ENCODE measurements at places on chromosomes 4 and X. TPM values are rescaled to one million over a fixed set of nuclear protein-coding genes. Genes with fewer than 3 reads are reported as not detected.

WFS1 gene
- 34.7 TPM for total RNA-seq

DNA sequence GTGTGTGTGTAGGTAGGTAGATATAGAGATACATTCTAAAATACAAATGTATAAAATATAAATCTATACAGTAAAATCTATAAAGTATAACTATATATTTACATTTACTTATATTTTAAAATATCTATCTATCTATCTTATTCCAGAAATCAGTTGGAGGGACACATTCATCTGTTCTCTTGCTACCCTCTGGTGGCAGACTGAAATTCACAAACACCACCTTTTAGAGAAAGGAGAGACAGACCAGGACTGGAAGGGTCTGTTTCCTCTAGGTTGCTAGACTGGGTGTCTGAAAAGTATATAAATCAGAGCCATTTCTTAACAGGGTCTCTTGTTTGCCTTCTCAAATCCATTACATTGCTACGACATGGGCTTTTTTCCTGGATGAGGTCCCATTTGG is 343.0 kb downstream of the OPHN1 start:
- no peaks in the 10 kb centered on the region for H3K36me3 ChIP-seq
- H3K4me3 ChIP-seq, result no peak overlapping the region
- no peaks in the 10 kb centered on the region for H3K27me3 ChIP-seq
- DNase-seq, result no peak

RTL3 gene
- total RNA-seq, result not detected

DNA sequence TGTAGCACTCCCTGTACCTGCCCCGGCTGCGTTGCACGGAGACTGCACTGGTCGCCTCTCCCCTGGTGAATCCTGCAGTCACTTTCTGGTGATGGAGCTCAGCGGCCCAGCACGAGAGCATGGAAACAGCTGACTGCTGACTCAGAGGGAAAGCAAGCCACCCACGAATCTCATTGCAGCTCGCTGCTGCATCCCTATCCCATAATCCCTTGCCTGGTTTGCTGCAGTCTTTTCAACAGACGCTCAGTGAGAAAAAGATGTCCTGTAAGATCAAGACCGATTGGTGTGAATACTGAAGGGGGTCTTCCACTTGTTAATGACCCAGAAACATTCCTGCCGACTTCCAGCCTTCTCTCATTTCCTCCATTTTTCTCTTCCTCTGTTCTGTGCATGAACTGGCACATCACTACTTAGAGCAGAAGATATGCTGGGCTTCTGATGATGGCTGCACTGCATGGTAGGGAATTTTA is 52.9 kb downstream of the TRIM2 start:
- peak; percentile 53 for DNase-seq
- H3K36me3 ChIP-seq, result peaks cover 9% of the 10 kb centered on the region
- peaks cover 53% of the 10 kb centered on the region for H3K4me1 ChIP-seq
- no peaks in the 10 kb centered on the region for H3K27me3 ChIP-seq
- no peak overlapping the region for H3K4me3 ChIP-seq

GRCh38 chr4:43251841-43252240 is 359.3 kb downstream of the GRXCR1 start:
- DNase-seq, result no peak
- H3K36me3 ChIP-seq, result no peaks in the 10 kb centered on the region
- no peaks in the 10 kb centered on the region for H3K27me3 ChIP-seq
- H3K27ac ChIP-seq, result no peak overlapping the region
- H3K4me3 ChIP-seq, result no peak overlapping the region
- no peaks in the 10 kb centered on the region for H3K4me1 ChIP-seq

DNA sequence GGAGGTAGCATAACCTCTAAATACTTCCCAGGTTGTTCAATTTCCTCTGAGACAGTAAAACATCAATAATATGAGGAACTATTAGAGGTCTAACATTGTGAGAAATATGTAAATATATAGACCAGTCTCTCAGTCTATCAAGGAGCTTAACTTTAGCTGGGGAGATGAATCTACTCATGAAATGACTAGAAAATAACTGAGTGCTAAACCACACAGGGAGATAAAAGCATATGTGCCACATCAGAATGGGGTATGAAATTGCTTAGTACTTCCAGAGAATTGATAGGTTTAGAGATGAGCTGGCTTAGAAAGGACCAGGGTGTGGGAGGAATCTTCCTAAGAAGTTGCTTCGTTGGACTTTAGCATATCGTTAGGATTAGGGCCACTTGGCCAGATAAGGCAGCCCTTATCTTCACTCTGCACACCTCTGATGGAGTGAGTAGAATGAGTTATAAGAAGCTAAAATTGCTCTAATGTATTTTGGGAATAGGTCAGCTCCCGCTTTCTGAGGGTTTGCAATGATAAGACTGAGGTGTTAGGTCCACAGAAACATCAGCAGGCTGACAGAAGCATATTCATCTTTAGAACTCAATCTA is 299.2 kb downstream of the UNC5C start:
- peaks cover 8% of the 10 kb centered on the region for H3K4me1 ChIP-seq
- no peak overlapping the region for H3K27ac ChIP-seq
- H3K27me3 ChIP-seq, result no peaks in the 10 kb centered on the region
- no peak overlapping the region for H3K4me3 ChIP-seq

GRCh38 chrX:135625995-135626394 is 87.4 kb upstream of the CT45A1 start:
- no peaks in the 10 kb centered on the region for H3K4me1 ChIP-seq
- no peak for DNase-seq
- no peaks in the 10 kb centered on the region for H3K36me3 ChIP-seq

ERAS gene
- total RNA-seq, result not detected

- H3K4me1 ChIP-seq, result no peaks in the 10 kb centered on the region
- no peak overlapping the region for H3K4me3 ChIP-seq
- DNase-seq, result no peak
- no peaks in the 10 kb centered on the region for H3K27me3 ChIP-seq
- no peaks in the 10 kb centered on the region for H3K36me3 ChIP-seq
Measured at GRCh38 chr4:36313301-36313700, 31.9 kb downstream of the DTHD1 start.

THOC2 gene
- 67.6 TPM for total RNA-seq

EVC gene
- total RNA-seq, result 12.5 TPM

ZFP42 gene
- total RNA-seq, result 120 TPM

ARMCX1 gene
- 27.4 TPM for total RNA-seq

TMEM271 gene
- total RNA-seq, result 0.31 TPM

ANXA3 gene
- total RNA-seq, result 10.7 TPM

DNA sequence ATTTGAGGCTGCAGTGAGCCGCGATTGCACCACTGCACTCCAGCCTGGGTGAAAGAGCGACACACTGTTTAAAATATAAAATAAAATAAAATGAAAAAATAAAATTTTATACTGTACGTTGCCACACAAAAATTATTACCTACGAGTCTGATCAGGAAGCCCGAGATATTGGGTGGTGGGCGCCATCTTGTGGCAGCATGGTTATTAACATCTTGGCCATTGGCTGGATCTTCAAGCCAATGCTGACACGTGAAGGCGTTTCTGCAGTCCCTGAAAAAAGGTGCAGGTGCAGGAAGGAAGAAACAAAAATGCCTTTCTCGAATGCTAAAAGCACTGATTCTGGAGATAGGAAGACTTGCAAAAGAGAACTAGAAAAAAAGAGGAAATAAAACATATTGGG is 4.9 kb upstream of the TLR8 start:
- no peak overlapping the region for H3K27ac ChIP-seq
- no peaks in the 10 kb centered on the region for H3K36me3 ChIP-seq
- peaks cover 17% of the 10 kb centered on the region for H3K4me1 ChIP-seq
- DNase-seq, result peak; percentile 52
- no peaks in the 10 kb centered on the region for H3K27me3 ChIP-seq

CT45A9 gene
- not detected for total RNA-seq

DNA sequence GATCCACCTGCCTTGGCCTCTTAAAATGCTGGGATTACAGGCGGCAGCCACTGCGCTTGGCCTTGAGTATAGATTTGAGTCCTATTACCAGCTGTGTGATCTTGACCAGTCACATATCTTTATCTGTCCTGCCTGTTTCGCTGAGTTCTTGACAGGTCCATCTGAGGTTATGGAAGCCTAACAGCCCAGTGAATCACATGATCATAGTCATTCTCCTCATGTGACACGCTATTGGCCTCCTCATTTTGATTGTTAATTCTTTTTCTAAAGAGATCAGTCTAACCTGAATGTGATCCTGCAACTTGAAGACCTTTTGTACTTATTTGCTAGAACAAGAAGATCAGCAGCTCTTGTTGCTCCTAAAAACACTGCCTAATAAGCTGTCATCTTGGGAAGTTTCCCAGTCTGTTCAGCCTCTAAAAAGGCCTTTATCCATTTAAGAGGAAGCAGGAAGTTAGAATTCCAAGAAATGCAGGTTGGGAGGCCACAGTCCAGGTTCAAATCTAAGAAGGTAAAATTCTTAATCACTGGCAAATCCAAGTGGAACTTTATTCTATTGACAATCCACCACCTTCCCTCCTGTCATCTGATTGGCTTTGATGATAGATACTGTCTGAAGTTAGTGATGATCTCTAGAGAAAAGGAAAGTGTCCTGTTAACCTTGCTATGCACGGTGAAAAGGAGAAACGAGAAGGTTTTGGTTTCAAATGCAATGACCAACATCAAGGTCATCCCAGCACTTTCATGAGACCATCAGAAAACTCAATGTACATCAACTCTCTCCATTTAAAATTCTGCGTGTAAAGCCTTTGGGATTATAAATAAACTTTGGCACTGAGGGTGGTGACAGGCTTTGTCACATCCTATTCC is 86.9 kb downstream of the CHRNA9 start:
- DNase-seq, result no peak
- peaks cover 52% of the 10 kb centered on the region for H3K36me3 ChIP-seq
- no peaks in the 10 kb centered on the region for H3K4me1 ChIP-seq
- H3K4me3 ChIP-seq, result no peak overlapping the region
- H3K27ac ChIP-seq, result no peak overlapping the region

All from WTC11 (cell line).